ENCODE measurements at places on chromosomes 16 and 17. TPM values are rescaled to one million over a fixed set of nuclear protein-coding genes. Genes with fewer than 3 reads are reported as not detected.
A peak's percentile ranks its signal among the peaks of the same experiment; 100 is the strongest.

GRCh38 chr17:49994085-49995054 is 654 bp downstream of the DLX3 start:
- DNase-seq, result peak; percentile 52

DNA sequence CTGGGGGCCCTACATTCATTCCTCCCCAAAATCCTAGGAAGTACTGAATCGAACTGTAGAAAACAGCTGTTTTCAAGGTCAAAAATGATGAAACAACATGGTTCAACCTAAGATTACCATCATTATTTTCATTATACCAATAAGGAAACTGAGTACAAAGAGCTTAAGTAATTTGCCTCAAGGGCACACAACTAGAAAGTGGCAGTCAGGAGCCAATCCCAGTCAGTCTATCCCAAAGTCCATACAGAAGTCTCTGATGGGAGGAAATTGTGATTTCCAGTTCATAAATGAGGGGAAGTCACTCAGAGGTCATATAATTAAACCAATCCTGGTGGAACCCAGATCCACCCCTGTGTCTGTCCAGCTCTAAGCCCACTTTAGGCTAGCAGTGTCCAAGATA is 8.4 kb downstream of the LPO start:
- DNase-seq, result no peak

GRCh38 chr16:13885700-13886099 is 34.3 kb upstream of the ERCC4 start:
- no peak for DNase-seq

The TMC8 gene
- 445 TPM for polyA plus RNA-seq

DNA sequence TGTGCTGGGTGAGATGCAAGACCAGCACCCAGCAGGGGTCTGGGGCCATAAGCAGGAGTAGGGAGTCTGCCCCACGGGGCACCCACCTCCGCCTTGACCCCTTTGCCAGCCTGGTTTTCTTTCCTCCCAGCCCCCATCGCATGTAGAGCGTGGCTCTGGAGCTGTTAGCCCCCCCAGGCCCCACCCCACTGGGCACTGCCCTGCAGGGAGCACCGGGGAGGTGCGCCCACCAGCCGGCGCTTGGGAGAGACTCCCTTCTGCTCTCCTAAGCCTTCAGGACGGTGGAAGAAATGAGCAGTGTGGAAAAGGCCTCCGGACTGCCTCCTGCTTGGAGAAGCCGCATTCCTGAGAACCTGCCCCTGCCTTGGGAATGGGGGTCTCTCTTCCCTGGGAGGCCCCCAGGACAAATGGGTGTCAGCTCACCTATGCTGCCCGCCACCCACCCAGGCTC is 186.2 kb downstream of the IRF8 start:
- DNase-seq, result no peak

The PRCD gene
- polyA plus RNA-seq, result 10.5 TPM

DNA sequence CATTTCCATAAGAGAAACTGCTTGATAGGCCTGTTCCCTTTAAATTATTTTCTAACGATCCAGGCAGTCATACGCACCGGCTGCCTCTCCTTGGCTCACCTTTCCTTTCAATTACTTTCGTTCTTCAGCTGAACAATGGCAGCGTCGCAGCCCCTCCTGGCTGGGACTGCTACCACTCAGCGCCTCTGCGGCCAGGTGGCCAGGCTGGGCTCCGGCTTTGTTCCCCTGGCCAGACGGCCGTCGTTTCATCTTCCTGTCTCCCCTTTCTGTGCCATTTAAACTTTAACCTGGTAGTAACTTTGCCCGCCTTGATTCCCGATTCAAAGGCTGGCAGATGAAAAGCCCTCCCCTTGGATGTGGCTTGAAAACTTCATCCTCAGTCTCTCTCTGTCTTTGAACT is 79.0 kb downstream of the C16orf78 start:
- DNase-seq, result no peak

- DNase-seq, result no peak
Observed at GRCh38 chr17:79654960-79655382, 44.1 kb upstream of the RBFOX3 start.

GRCh38 chr17:74442670-74443515 is 11.0 kb downstream of the GPRC5C start:
- peak; percentile 77 for DNase-seq

- DNase-seq, result no peak
Observed at GRCh38 chr17:59067756-59068155, 38.9 kb downstream of the TRIM37 start.

DNA sequence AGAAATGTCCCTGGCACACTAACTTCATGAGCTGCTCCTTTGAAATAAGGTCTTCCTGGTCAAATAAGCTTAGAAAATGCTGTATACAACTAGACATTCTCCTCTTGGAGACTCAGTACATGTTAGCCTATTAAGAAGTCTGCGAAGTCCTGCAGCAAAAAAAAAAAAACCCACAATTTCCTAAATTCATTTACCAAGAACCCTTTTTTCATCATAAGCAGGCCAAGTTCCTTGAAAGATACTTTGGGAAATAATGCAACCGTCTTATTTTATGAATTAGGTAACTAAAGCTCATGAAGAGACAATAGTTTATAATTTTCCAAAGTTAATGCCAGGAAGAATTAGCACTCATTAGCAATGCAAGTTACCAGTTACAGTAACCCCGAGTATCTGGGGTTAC is 49.0 kb upstream of the HAS3 start:
- DNase-seq, result no peak

The SLC4A1 gene
- polyA plus RNA-seq, result 0.09 TPM

- DNase-seq, result peak; percentile 73
Observed at GRCh38 chr16:69371564-69371963, 14.2 kb downstream of the TERF2 start.

- no peak for DNase-seq
Observed at GRCh38 chr17:18362698-18363100, 651 bp downstream of the SHMT1 start.

DNA sequence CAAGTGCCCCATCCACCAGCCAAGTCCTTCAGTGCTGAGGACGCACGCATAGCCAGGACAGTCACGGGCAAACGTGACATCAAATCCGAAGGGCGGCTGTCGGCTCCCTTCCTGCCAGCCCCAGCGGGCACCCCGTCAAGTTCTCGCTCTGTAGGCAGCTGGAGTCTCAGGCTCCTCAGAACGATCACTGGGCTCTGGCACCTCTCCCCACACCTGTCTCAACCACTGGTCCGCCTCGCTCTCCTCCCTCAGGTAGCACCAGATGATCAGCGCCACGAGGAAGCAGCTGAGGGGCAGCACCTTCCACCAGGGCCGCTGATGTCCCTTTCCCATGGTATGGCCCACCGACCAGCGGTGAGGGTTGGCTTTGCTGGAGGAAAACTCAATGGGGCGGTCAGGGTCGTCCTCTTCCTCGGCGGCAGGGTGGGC is 422 bp downstream of the UQCC4 start:
- DNase-seq, result no peak

The PITPNM3 gene
- 0.31 TPM for polyA plus RNA-seq

The LRRC75A gene
- 2.0 TPM for polyA plus RNA-seq

The PDILT gene
- polyA plus RNA-seq, result not detected

- no peak for DNase-seq
Observed at GRCh38 chr16:67192781-67193361, 916 bp downstream of the E2F4 start.

DNA sequence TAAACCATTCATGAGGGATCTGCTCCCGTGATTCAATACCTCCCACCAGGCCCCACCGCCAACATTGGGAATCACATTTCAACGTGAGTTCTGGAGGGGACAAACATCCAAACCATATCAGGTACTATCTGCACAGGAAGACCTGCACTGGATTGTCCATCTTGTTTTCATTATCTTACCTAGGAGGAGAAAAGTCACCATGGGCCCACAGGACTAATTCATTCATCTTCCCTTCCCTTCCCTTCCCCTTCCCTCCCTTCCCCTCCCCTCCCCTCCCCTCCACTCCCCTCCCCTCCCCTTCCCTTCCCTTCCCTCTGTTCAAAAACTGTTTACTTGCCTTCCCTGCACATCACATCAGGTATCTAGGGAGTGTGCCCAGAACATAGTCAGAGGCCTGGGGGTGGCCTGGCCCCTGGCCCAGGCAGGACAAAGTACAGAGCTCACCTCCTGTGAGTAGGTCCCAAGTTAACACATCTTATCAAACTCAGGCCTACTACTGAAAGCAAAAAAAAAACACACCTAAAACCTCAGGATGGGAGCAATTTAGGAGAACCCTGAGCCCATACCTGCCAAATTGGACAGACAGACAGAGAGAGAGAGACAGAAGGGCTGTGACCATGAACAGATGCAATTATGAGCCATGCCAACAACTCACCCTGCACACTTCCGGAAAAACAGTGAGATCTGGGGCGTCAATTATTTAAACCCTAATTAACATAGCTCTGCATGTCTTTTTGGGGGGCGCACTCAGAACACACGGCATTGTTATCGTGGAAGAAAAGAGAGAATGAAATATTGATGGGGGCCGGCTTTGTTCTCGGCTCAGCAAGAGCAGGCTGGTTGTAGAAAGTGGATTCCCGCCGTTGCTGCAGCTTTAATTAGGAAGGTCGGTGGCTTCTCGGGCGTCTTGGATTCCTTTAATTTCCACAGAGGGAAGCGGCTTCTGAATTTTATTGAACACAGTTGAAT is 151.2 kb downstream of the IRX5 start:
- DNase-seq, result no peak

GRCh38 chr16:71746442-71747046 is 22.0 kb upstream of the PHLPP2 start:
- peak; percentile 75 for DNase-seq

The GPS1 gene
- 105 TPM for polyA plus RNA-seq

GRCh38 chr17:79648181-79648831 is 37.5 kb upstream of the RBFOX3 start:
- no peak for DNase-seq

The TP53TG3C gene
- polyA plus RNA-seq, result not detected

GRCh38 chr16:4894276-4895150 is 42.4 kb downstream of the PPL start:
- no peak for DNase-seq

- DNase-seq, result no peak
Observed at GRCh38 chr16:4443271-4443670, 17.6 kb downstream of the DNAJA3 start.

GRCh38 chr17:69227541-69227940 is 1.1 kb downstream of the ABCA10 start:
- no peak for DNase-seq

DNA sequence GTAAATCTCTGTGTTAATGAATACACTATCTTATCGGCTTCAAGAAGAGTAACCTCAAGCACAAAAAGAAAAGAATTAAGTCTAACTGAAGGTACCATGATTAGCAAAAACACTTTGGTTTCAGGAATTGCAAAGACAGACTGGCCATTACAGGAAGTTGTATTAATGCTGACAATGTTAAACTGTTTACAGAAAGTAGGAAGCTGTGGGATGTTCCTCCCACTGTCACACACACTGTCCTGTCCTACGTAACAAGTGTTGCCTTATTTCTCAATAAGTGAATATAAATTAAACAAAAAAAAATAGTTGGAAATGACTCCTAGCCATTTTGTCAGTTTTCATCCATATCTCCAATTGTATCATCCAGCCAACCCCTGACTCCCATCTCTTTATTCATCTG is 8.6 kb downstream of the GNA13 start:
- DNase-seq, result no peak

The MEOX1 gene
- polyA plus RNA-seq, result not detected

DNA sequence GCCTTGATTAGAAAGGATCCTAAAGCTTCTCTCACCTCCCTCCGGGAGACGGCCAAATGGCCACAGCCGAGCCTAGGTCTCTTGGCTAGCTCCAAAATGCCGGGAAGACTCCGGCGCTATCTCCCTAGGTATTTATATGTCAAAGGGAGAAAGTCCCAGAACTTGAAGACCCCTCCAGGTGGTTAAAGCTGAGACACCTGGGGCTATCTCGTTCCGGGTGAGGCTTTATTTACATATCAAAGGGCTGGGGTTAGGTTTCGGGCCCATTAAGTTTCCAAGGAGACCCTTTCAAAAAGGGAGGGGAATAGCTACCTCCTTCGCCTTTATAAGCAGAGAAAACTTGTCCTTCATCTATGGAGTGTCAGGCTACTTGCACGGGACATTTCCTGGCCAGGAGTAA is 70.9 kb upstream of the KIFC3 start:
- no peak for DNase-seq

- peak; percentile 97 for DNase-seq
Observed at GRCh38 chr17:7843536-7844291, 9.7 kb downstream of the KDM6B start.

GRCh38 chr17:61378658-61379456 is 20.8 kb upstream of the TBX2 start:
- DNase-seq, result no peak

The C16orf96 gene
- 0.31 TPM for polyA plus RNA-seq

GRCh38 chr17:3502466-3502865 is 26.7 kb downstream of the ASPA start:
- DNase-seq, result no peak

Data from B cell (primary cell).